ENCODE measurements at places on chromosomes 12 and 14.

GRCh38 chr14:32329146-32329545 is at the start of gene AKAP6:
Gene AKAP6 (plus strand): TSS chr14:32329298. CDS start chr14:32433494, 104,196 bp downstream.
- DNase-seq, result no peak

DNA sequence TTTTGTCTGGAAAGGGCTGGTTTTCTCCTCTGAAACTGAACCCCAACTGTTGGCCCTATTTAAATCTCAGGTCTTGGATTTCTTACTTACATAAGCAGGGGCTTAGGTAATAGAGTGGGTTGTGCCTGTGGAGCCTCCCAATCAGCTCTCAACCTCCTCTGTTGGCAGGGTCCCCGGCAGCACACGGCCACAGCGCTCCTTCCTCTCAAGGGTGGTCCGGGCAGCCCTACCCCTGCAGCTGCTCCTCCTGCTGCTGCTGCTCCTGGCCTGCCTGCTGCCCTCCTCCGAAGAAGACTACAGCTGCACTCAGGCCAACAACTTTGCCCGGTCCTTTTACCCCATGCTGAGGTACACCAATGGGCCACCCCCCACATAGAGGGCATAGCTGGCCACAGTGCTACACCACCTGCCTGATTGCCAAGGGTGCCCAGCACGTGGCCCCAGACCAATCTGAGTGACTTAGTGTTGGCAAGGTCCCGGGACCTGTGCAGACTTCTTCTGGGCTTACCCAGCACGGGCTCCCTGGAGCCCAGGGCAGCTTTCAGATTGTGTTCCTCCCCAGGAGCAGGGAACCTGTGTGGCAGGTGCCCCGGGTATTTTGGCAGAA is 68.9 kb downstream of the ESR2 start:
- no peak for DNase-seq

DNA sequence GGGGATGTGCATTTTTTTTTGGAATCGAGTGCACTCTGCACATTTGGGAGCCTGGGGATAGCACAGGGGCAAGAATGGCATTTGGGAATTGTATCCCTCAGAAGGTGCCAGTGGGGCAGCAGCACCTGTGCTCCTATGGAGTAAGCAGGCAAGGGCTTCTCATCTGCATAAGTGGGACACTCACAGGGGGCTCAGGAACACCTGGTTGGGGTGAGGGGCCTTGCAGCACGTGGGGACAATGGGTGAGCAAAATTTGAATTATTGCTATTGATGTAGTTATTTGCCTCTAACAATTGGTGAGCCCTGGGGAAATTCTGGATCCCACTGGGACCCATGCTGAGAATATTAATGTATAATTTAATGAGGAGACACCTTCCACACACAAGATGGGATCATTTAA is 274.2 kb downstream of the TTC6 start:
- DNase-seq, result no peak

DNA sequence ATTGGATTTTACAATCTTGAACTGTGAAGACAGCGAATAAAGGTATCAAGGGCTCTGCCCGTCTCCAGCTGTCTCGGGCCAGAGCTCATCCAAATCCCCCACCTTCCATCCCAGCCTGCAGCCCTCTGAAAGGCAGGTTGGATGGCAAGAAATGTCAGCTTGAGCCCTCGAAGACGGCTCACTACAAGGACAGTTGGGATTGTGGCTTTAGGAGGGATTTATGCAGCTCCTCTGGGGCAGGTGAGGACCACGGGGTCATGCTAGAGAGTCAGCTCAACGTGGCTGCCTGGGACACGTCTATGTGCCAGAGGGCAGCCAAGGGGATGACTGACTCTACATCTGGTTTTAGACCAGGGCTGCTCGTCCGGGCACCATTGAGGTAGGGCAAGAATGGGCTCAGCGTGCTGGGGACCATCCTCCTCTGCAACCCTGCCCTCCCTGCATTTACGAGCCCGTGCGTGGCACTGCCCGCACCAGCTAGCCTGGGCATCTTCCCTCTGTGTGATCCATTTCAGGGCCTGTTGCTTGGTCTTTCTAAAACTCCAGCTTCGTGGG is 16.2 kb downstream of the MVK start:
- DNase-seq, result no peak

DNA sequence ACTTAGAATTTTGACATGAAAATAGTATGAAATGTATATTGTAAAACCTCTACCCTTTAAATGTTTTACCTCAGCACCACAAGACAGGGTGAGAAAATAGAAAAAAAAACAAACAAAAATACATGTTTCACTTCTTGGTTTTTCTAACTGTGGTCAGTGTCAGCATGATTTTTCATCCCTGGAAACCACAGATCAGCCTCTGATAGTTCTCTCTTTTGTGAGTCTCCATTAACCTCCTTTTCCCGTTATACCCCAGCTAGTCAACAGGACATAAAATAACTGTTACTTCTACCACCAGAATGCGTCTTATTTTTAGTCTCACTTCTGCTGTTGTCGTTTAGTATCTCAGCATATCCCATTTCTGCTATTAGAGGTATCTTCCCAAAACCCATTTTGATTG is 48.3 kb upstream of the KCNMB4 start:
- DNase-seq, result no peak

GRCh38 chr12:52657250-52657902 is 5.4 kb upstream of the KRT2 start:
- no peak for DNase-seq

GRCh38 chr14:105146181-105146975 is 22.2 kb downstream of the JAG2 start:
- no peak for DNase-seq

GRCh38 chr14:101820283-101820798 is 58.8 kb downstream of the PPP2R5C start:
- no peak for DNase-seq

GRCh38 chr14:72680853-72681640 is 212.9 kb downstream of the DPF3 start:
- DNase-seq, result no peak

DNA sequence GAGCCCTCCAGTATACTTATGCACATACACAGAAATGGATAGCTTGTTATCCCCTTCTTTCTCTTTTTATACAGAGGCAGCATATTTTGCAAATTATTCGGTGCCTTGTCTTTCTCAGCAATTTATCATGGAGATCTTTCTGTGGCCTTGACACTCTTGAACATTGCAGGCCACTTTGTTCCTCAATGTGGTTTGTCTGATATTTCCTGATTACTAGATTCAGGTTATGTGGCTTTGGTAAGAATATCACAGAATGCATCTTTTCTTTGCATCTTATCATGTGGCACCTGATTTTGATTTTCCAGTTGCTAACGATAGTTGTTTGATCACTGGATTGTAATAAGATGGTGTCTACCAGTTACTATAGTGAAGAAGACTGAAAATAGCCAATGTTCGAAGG is 7.1 kb upstream of the SNRPF start:
- no peak for DNase-seq

DNA sequence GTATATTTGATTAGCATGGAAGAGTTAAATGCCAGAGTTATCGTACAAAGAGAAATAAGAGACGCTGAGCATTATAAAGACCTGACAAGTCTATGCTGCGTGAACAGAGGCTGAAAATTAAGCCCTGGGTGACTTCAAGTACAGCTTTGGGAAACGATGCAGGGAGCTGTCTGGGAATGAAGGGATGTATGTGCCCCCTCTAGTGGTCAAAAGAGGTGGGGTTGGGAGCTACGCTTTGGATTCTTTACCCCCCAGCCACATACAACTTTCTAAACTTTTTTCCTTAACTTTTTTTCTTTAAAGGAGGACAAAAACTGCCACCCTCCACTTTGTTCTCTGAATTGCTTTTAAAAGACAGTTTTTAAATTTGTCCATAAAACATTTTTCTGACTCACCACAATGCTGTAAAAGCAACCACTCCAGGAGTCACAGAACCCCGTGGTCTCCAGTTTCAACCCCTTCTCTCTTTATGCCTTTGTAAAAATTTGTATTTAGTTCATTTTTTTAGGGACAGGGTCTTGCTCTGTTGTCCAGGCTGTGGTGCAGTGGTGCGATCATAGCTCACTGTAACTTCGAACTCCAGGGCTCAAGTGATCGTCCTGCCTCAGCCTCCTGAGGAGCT is 59.4 kb downstream of the ZNF664 start:
- DNase-seq, result no peak

DNA sequence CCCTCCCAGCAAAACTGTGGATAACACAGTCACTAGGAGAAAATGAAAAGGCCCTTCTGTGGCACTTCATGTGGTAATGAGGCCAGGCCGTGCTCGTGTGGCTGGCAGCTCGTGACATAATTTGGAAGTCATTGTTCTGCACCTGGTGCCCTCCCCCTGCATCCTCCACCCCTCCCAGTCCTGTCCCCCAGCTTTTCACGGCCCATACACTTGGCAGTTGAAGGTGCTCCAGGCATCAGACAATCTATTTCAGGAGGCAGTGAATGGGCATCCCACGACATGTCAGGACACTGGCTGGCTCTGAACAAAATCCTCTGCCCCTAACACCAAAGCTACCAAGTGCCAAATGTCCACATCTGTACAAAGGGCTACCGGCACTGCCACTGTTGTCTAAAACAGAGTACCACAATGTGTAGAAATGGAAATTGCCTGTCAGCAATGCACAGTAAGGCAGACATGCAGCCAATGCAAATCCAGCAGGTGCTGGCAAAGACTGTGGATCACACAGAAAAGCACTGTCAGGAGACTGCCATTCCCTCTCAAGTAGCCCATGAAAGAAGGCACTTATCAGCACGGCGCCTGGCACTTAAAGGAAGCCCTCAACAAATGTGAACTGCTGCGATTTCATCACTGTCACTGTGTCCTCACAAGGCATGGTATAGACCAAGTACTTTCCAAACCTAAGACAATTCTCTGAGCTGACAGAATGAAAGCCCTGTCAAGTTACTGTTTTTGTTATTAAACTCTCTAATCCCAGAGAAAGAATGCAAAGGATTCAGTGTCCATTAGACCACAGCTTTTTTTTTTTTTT is 39.1 kb downstream of the CORO1C start:
- DNase-seq, result no peak

- DNase-seq, result no peak
These were observed 130.3 kb upstream of the RASSF8 start for GRCh38 chr12:25828188-25828587.

All from fibroblast of skin of left quadriceps (primary cell).